ENCODE measurements at places on chromosomes 5 and 9.
A peak's percentile ranks its signal among the peaks of the same experiment; 100 is the strongest.

GRCh38 chr5:143133721-143134120 lies 269.8 kb downstream of the NR3C1 start:
- no peak for DNase-seq

GRCh38 chr9:88396836-88397577 lies 8.8 kb downstream of the SPIN1 start:
- no peak for DNase-seq

GRCh38 chr5:53311681-53312080 lies 168.7 kb upstream of the FST start:
- DNase-seq = no peak

DNA sequence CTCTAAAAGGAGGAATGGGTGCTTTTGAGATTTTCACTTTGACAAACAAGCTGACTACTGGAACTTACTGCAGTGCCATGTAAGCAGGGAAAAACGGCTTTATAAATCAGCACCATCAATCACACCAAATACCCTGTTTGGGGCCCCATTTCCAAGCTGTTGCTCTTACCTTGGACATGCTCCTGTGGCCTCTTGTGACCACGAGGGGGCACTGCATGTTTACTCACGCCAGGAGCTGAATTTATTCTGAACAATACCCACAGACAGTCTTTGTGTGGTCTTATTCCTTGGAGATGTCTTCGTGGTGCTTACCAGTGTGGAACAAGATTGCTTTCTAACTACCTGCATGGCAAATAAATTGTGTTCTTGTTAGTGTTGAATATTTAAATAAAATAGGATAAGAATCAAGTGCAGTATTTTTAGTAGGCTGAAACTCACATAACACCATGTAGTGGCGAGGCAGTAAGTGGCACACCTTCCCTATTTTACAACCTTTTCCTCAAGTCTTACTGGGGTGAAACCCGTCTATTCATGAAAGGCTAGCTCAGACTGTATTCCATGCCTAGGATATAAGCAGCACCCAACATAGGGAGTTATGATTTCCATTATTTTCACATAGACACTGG lies 155.5 kb upstream of the NMUR2 start:
- peak; percentile 37 for DNase-seq

GRCh38 chr5:179797741-179798140 lies 4.0 kb downstream of the LTC4S start:
- no peak for DNase-seq

- DNase-seq = no peak
Observed at GRCh38 chr5:173689171-173689736, 72.8 kb upstream of the BOD1 start.

DNA sequence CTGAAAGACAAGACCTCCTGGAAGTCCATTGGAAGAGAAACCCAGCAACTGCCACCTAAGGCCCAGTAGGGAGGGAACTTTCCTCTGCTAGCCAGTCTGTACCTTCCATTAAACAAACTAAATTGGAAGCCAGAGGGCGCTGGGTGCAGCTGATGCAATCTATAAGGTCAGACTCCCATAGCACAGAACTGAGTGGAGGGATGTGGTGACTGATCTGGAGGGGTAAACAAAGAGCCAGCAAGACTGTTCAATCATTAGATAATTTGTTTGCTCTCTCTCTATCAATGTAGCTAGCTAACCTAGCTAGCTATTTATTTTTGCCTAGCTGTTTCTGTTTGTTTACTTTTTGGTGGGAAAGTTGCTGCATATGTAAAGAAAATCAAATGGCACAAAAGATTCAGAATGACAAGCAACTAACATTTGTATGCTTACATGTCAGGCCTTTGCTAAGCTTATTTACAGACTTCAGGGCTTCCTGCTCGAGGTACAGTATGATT lies 291.8 kb upstream of the DAB2 start:
- DNase-seq = peak; percentile 25

DNA sequence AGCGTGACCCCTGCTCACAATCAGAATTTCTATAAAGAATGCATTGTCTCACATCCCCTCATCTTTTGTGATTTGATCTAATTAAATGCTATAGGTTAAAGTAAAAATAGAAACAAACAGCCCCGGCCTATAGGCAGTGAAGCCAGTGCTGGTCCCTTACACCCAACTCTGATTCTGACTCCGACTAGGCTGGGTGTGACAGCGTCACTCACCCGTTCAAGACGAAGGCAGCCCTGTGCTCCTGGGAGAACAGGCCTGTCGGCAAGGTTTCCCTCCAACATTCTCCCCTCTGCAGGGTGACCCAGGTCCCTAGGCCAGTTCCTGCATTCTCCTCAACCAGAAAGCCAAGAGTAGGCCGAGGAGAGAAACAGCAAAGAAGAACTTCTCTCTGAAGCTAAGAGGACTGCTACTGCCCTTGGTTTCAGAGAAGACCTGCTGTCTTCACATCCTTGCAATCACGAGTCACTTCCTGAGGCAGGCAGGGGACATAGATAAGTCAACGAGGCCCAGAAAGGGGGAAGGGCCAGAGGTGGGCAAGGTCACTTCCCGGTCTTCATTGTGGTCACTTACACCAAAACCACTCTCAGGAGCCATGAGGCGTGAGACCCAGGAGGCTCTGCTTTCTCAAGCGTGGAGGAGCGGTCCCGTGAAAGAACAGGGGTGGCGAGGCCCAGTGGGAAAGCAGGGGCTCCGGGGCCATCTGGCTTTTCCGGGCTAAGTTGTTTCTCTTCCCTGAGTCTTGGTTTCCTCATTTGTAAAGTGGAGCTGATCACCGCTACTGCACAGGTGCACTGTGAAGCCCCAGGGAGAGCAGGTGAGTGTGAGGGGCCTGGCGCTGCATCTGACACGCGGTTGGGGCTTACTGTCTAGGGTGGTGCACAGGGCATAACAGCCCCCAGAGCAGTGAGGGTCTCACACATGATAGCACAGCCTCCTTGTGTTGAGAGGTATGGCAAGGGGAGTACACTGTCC lies 200.8 kb downstream of the CRB2 start:
- no peak for DNase-seq

GRCh38 chr5:112743631-112744030 lies 5.9 kb downstream of the APC start:
- no peak for DNase-seq

DNA sequence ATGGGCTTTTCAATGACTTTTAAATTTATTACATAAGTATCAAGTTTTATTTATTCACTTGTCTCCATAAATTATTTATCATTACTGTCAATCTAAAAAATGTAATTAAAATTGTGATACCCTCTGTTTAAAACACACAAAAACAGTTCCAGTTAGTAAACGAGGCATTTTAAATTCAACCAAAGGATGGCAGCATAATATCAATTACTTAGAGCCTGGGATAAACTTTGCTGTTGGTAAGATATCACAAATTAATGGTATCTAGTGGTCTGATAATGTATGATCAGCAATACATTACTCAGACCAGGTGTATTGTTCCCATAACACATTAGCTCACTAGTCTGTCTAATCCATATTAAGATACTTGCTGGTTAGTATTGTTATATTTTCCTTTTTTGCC lies 9.6 kb upstream of the IFNE start:
- DNase-seq = no peak

- peak; percentile 8 for DNase-seq
Observed at GRCh38 chr9:134887219-134887618, 6.6 kb downstream of the FCN2 start.

- no peak for DNase-seq
Observed at GRCh38 chr5:80689627-80690026, 34.8 kb upstream of the DHFR start.

DNA sequence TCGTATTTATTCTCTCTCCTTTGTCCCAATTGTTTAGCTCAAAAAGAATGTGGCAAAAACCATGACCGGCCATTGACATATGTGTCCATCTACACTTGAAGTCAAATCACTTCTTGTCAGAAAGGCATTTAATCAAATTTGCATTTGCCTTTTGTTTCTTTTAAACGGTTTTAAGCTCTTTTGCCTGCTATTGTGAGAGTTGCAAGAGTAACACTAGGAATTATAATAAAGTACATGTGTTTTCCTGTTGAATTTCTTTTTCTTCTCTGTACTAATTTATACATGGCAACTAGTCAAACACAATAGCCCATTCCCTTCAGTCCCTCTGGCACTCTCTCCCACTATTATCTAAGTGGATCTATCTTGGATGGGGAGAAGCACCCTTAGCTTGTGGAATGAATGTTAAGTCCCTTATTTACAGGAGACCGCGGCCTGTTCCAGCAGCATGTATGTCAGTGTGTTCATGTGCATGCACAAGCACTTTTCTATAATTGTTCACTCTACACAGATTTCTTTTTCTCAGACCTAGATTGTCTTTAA lies 3.2 kb downstream of the ADAMTSL1 start:
- no peak for DNase-seq

DNA sequence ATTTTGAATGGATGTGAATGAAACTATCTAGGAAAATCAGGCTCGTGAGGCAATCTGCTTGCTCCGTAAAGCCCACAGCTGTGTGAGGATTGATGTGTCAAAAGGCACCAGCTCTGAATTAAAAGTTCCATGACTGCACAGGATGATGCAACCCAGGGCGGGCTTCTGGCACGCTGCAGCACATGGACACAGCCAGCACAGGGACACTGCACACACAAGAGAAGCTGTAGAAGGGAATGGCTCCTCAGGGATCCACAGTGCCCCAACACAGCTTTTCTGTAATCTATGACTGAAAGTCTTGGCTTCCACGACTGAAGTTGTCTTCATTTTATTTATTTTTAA lies 151.0 kb downstream of the GCNT1 start:
- DNase-seq = no peak

GRCh38 chr5:31196309-31196708 lies 2.8 kb downstream of the CDH6 start:
- no peak for DNase-seq

DNA sequence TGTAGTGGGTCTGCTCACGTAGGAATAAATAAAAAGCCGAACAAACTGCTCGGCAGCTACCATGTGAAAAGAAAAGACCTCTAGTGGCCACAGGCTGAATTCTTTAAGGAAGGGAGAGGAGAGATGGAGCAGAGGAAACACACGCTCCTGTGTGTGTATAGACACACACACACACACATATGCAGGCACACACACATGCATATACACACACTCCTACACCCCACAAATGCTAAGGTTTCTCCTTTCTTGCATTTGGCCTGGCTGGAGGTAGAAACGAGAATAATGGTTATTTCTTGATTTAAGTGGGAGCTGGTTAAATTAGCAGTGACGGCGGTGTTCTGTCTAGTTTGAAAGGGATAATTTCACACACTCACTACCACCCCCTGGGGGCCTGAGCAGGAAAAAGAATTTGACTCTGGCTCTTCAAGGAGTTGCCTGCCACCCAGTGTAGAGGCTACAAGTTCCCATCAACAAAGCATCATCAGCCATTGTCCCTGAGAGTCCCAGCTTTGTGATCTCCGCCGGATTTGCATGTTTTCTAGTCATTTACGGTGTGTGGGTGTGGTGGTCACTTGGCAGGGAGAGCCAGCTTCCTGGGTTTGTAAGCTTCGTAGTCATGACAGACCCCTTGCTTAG lies at the start of gene INSYN2B:
TSS of gene INSYN2B (minus strand) at position 78 of the 636 bp plus-strand sequence. CDS start 96,597 bp downstream, outside the sequence.
- peak; percentile 20 for DNase-seq

- DNase-seq = no peak
Observed at GRCh38 chr9:3950534-3950933, 349.3 kb downstream of the GLIS3 start.

- no peak for DNase-seq
Observed at GRCh38 chr5:14208071-14209021, 65.2 kb downstream of the TRIO start.

DNA sequence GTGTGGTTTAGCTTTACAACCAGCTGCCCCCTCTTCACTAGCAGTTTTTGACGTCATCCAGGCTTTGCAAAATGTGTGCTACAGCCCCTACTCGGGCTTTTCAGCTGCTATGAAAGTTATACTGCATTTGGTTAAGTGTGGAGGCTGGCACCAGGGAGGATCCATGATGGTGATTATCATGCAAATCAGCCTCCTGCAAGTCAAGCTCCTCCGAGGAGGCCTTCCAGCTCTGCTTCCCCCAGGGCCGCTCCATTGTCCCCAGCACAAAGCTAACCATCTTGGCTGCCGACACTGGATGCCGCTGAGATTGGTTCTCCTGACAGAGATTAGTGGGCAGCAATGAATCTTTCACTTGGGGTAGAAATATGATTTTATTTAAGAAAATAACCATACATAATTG lies 159.6 kb downstream of the NR2F1-AS1 start:
- DNase-seq = no peak

- DNase-seq = no peak
Observed at GRCh38 chr5:74156728-74157383, 483.7 kb downstream of the ENC1 start.
